Mesangial cell (primary cell): ENCODE measurements at places on chromosomes 2 and 18. TPM values are rescaled to one million over a fixed set of nuclear protein-coding genes. Genes with fewer than 3 reads are reported as not detected.

The VIL1 gene
- total RNA-seq = not detected in 2 replicates

The CXCR1 gene
- not detected in 2 replicates for total RNA-seq

The PLEKHM3 gene
- 3.7 and 11.8 TPM in 2 replicates for total RNA-seq

The ANKAR gene
- 0.49 and 4.8 TPM in 2 replicates for total RNA-seq

The POTEJ gene
- total RNA-seq = not detected in 2 replicates

The UNC80 gene
- not detected in 2 replicates for total RNA-seq

The BMPR2 gene
- 30.1 and 53.0 TPM in 2 replicates for total RNA-seq

The DIPK1C gene
- total RNA-seq = 0.13 TPM in 1 of 2 replicates, not detected in the other

The SLC9A4 gene
- 0.13 TPM in 1 of 2 replicates, not detected in the other for total RNA-seq

The CPLX4 gene
- not detected in 2 replicates for total RNA-seq

The ZNF521 gene
- total RNA-seq = 3.2 and 4.9 TPM in 2 replicates

The LAMA3 gene
- total RNA-seq = 8.8 and 45.0 TPM in 2 replicates
